ENCODE measurements at places on chromosomes 1 and 21.

- no peak for DNase-seq
These were observed 3.4 kb upstream of the RNF19B start for GRCh38 chr1:32967888-32968568.

GRCh38 chr1:58469016-58469415 lies 77.5 kb downstream of the OMA1 start:
- no peak for DNase-seq

DNA sequence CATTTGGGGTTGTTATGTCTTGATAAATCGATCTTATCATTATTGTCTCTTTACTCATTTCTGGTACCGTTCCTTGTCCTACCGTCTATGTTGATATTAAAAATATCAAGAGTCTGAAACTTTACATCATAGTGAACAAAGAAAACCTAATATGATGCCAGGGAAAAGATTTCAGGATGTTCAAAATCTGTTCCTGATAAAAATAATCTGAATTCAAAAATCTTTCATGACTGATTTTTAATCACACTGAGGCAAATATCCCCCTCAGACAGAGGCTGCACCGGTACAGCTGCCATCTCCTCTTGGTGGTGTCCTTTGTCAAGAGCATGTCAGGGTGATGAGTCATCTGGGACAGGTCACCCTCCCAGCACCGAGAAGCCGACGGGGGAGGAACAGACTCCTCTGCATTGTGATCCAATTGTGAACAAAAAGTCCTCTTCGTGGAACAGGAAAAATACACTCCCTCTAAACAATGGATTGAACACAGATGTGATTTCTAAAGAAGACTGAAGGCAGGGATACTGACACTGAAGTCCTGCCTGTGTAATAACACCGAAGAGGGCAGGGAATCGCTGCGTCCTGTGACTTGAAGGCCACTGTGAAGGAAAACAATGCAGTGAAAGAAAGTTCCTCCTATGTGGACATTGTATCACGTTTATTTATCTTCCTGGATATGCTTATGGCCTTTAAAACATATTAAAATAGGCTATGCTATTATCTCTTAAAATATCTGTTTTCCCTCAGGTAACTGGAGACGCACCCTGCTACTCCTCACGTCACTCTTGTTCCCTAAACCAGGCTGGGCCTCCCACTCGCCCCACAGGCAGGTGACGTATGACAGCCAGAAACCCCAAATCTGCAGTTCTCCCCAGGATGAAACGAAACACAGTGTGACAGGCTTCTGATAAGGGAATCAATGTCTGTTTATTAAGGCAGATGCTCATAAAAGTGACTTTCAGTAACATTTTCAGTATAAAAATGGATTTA lies 4.3 kb upstream of the SPATC1L start:
- no peak for DNase-seq

DNA sequence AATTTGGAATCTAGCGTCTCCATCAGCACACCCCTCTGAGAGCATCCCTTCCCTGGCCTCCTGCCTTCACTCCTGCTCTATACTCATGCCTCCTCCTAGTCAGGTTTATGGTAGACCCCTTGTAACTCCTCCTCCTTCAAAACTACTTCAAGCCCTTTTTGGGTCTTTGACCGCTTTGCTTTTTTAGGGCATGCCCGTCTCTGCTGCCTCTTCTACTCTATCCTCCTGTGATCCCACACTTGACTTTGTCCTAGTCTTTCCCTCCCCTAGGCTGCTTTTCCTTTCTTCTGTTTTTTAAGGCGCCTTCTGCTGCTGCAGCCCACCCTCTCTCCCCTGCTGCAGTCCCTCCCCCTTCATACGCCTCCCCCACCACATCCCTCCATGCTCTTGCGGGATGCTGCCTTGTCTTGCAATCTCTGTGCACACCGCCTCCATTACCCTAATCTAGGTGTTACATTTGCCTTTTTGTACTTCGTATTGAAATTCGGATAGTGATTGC lies 1.5 kb downstream of the SNX27 start:
- DNase-seq = no peak

- no peak for DNase-seq
These were observed 40.0 kb downstream of the COQ8A start for GRCh38 chr1:226980122-226980560.

- DNase-seq = no peak
These were observed 3.5 kb downstream of the CRNN start for GRCh38 chr1:152410599-152410998.

- DNase-seq = no peak
These were observed 74.1 kb upstream of the JUN start for GRCh38 chr1:58857680-58858673.

GRCh38 chr1:21174230-21174629 lies 2.5 kb downstream of the EIF4G3 start:
- DNase-seq = no peak

GRCh38 chr1:200075938-200076546 lies 48.5 kb downstream of the NR5A2 start:
- no peak for DNase-seq

DNA sequence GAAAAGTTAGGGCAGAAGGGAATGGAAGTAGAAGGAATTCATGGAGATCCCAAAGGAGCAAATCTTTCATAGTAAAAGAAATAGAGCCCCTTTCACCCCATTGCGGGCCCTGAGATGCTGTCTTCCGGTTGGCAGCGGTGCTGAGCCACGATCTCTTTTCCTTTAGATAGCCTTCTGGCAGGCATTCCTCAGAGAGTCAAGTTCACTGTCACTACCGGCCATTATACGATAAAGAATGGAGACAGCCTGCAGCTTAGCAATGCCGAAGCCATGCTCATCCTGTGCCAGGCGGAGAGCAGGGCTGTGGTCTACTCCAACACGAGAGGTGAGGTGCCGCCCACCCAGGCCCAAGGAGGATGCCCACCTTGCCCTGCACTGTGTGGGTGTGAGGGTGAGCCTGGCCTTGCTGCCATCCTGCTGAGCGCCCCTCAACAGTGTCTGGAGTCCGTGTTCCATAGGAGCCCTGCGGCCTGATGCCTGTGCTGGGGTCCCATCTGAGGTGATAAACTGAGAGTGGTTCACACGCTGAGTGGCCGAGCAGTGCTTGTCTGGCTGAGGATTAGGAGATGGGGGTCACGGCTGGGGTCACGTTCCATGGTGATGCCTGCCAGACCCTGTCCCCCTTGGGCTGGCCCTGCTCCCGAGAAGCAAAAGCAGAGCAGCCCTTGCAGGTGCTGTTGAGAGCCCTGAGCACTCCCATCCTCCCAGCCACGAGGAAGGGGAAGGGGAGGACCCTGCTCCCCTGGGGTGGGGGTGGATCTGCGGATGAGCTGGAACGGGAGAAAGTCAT lies 20.4 kb upstream of the PWP2 start:
- DNase-seq = no peak

DNA sequence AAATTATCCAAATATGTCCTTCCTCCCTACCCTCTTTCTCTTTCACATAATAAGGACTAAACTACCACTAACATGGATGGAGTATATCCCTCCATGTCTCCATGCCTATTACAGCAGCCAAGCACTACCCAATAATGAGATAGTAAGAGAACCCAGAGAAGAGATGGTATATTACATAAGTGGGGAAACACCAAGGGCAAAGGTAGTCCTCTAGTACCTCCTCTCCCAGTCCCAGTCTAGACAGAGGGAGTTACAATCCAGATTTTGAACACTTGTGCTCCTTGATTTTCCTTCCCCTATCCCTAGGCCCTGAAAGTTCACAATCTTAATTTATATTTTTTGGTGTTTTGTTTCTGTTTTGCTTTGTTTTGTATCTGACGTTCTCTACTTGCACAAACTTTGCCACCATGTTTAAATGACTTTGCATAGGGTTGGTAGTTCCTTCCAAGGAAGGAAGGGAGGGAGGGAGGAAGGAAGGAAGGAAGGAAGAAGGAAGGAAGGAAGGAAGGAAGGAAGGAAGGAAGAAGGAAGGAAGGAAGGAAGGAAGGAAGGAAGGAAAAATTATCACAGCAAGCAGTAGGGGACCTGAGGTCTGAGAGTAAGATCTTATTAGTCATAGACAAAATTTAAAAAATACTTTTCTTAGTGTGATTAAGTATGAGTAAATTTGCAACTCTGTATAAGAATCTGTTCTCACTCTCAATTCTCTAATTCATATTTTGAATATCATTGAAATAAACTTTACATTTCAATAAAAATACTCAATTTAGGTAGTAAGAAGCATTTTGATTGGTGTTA lies 521.9 kb downstream of the PTPRC start:
- DNase-seq = no peak

DNA sequence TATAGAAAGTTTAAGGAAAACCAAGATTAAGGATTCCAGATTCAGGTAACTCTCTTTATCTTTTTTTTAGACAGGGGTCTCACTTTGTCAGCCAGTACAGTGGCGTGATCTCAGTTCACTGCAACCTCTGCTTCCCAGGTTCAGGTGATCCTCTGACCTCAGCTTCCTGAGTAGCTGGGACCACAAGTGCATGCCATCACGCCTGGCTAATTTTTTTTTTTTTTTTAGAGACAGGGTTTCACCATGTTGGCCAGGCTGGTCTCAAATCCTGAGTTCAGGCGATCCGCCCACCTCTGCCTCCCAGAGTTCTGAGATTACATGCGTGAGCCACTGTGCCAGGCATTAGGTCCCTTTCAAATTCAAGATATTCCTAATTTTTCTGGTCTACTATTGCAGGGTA lies 15.9 kb downstream of the LZIC start:
- DNase-seq = no peak

DNA sequence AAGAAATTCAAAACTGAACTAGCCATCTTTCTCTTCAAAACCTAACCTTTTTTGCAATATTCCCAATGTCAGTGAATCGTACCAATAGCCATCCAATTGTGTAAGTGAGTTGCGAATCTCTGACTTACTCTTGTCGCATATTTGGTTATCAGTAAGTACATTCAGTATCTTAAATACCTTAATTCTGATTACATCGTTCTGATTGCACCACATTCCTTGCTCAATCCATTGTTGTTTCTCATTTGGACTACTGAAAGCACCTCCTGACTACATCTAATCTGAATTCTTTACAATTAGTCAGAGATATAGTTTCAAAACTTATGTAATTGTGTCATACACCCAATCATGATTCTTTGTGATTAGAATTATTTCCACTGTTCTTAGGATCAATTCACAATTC lies 16.8 kb upstream of the BRINP3 start:
- no peak for DNase-seq

DNA sequence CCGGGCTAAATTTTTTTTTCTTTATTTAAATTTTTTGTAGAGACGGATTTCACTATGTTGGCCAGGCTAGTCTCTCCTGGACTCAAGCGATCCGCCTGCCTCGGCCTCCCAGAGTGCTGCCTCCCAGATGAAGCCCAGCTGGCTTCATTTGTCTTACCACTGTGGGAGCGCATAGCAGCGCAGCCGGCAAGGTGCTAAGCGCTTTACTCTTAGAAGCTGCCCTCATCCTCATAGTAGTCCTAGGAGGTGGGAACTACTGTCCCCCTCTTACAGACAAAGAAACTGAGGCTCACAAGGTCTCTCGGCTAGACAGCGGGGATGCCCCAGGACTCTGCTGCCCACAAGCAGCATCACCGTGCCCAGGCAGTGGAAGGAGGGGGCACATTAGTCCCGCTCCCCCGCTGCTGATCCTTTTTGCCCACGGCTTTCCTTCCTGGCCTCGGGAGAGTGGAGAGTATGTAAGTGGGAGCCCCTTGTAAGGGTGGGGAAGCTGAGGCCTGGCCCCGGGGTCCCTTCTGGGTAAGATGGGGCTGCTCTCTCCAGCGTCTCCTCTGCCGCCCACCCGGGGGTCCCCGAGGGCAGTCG lies 726 bp downstream of the TMEM54 start:
- no peak for DNase-seq

DNA sequence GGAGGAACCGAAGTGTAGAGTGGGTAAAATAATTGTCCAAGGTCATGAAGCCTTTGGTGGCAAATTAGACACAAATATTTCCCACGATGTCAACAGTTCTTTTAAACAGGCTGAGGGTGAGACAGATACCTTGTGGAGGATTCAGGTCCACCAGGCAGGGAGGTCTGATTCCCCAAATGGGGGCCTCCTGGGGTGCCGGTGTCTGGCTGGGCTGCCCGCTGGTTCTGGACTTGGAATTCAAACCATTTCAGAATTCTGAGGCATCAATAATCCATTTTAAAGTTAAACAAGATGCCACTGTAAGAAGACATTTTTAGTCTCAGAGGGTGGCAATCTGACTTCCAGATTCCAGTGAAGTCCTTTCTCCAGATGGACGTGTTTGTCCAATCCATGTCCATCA lies 15.5 kb downstream of the KCNA10 start:
- DNase-seq = no peak

DNA sequence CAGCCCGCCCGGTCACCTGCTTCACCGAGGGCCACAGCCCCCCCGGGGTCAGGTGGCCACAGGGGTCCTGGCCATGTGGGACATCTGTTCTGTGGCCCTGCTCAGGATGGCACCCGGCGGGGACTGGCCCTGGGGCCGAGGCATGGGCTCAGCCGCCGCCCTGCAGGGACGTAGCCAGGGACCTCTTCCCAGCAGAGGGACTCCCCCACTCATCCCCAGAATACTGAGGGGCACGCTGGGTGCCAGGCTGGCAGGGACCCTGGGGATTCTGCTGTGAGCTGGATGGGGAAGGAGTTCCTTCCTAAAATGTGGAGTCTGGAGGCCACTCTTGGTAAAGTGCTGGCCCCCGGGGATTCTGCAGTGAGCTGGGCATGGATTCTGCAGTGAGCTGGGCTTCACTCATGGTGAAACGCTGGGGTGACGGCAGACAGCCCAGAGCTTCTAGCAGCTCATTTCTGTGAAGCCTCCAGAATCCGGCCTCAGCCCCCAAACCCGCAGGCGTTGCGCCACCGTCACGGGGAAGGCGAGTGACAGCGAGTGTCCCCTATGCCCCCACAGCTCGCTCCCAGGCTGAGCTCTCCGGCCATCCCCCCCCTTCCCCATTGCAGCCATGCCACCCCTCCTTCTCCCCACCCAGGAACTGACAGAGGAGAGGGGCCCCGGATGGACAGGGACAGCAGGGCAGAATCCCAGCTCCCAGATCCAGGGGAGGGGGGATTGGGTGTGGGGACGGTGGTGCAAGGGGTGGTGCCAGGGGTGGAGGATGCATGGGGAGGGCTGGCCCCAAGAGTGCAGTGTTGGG lies 1.4 kb downstream of the ITGB2 start:
- DNase-seq = no peak

DNA sequence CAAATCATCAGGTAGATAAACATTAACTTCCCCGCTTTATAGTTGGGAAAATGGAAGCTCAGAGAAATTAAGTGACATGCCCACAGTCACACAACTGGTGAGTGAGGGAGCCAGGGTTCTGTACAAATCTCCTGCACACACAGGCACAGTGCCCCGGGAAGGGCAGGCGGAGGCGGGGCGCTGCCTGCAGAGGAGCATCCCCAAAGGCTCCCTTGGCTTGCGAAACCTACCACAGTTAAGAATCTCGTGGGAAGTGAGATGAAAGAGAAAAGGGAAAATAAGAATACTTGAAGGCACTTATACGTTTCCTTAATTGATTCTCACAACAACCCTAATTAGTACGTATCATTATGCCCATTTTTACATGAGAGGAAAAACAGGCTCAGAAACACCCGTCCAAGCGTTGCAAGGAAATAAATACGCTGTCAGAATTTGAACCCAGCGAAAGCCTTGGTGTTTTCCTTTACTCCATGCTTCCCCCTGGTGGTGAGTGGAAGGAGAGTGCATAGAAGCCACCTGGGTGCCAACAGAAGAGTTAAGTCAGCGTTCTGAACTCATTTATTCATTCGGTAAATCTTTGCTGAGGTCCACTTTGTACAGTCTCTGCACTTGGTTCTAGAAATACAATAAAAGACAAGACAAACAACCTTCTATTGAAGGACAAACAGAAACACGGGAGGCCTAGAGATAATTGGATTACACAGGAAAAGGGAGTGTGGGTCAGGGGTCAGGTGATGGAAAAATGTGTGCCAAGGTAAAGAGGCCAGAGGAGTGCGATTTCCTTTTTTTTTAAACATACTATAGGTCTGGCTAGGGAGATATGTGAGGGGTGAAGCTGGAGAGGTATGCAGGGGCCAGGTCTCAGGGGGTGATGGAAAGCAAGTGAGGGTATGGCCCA lies 28.4 kb downstream of the ACP6 start:
- DNase-seq = no peak
